ENCODE measurements at places on chromosomes 3 and 15.

- no peak for DNase-seq
These were observed 75.9 kb upstream of the RASGRF1 start for GRCh38 chr15:79166311-79166955.

DNA sequence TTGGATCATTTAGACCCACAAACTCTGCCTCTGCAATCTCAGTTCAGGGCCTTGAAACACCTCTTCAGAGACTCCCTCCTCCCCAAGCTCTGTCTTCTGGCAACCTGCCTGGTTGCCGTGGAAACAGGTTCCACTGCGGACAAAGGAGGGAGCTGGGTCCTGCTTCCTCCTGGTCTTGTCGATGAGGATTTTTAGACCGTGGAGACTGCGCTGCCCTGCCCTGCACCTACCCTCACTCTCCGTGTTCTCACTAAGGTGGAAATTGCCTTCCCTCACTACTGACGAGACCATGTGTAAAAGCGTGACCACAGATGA, at the start of gene RTP1:
TSS of gene RTP1 (plus strand) at position 152 of the 315 bp plus-strand sequence. CDS start at position 182, 30 bp downstream.
- no peak for DNase-seq

GRCh38 chr3:65439641-65440284, 599.0 kb downstream of the MAGI1 start:
- DNase-seq, result no peak

- DNase-seq, result no peak
These were observed 152.8 kb downstream of the RBPMS2 start for GRCh38 chr15:64622410-64623260.

GRCh38 chr3:78967061-78967460, 800.7 kb downstream of the ROBO1 start:
- no peak for DNase-seq

GRCh38 chr15:94467034-94467433, 235.7 kb downstream of the MCTP2 start:
- no peak for DNase-seq

DNA sequence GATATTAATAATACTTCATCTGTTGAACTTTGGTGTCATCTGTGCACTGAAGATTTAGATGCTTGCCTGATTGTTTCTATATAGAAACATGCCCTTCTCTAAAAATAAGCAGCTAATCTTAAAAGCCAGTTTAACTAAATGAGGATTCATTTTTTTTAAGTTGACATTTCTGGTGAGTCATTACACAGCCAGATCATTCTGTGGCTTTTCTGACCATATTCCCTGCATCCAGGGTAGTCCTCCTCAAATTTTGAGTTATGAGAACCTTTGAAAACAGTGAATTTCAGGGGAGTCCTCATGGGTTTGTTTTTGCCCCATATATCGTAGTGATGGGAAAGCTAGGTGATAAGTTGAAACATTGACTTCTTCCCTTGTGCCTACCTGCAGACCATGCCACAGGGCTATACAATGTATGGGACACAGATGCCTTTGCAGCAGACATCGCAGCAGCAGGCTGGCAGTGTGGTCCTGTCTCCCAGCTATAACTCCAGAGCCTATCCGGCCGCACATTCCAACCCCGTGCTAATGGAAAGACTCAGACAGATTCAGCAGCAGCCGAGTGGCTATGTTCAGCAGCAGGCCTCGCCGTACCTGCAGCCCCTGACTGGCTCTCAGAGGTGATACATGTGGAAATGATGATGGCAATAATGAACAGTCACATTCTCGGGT, 26.5 kb upstream of the P2RY12 start:
- DNase-seq, result no peak
